Activated T-cell treated with anti-CD3 and anti-CD28 coated beads for 1 hour (primary cell): ENCODE measurements at places on chromosomes 16 and 17.
A peak's percentile ranks its signal among the peaks of the same experiment; 100 is the strongest.

DNA sequence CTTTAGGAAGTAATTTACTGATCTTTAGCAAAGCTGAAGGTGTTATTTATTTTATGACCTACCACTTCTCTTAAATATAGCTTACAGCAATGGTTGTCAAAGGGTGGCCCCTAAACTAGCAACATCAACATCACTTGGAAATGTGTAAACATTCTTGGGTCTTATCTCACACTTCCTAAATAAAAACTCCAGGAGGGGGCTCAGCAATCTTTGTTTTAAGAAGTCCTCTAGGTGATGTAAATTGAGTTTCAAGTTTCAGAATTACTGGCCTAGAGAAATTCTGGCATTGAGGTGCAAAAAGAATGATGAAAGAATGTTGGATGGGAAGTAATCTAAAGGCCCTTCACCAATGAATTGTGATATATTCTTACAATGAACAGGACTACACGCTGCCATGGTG lies 142.3 kb downstream of the HS3ST4 start:
- DNase-seq, result no peak

GRCh38 chr17:44766409-44767038 lies 7.7 kb downstream of the ADAM11 start:
- no peak for DNase-seq

DNA sequence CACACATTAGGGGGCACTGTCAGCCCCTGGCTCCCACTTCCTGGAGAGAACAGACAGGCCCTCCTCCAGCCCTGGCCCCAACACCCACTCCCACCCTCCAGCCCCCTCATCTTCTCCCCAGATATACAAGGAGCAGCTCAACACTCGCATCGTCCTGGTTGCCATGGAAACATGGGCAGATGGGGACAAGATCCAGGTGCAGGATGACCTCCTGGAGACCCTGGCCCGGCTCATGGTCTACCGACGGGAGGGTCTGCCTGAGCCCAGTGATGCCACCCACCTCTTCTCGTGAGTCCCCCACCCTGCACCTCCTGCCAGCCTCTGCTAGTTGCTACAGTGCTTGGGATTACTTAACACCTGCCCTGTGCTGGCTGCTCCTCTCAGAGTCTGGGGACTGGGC lies 14.4 kb downstream of the ADAM11 start:
- no peak for DNase-seq

DNA sequence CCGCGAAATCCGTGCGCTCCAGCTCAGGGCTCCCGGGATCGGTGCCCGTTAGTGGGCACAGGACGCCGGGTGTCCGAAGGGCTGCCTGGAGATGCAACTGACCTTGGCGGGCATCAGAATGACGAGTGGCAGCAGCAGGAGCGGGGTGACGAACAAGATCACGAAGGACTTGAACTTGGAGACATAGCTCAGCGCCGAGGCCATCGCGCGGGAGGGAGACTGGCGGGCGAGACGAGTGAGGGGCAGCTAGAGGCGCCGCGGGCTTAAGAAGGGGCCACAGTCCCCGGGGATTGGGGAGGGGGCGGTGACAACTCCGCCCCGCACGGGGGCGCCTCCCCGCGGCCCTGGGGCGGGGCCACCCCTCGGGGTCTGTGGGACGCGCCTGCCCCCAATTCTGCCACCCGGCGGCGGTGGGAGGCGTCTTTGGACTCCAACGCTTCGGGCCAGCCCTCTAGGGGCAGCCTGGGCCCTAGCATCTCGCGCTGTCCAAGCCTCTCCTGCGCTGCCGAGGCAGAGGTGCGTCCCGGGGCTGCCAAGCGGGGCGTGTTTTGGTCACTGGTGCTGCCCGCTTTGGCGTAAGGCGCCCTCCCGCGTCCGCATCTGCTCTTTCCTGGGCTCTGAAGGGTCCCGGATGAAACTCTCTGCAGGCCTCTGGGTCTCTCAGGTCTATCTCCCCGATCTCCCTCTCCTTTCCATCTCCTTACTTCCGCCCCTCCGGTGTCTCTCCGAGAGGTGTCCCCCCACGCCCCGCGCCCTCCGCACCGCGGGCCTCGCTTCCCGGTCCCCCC lies at the start of gene SLC13A5:
Gene SLC13A5 (minus strand): TSS at position 240 of the 788 bp plus-strand sequence. CDS start 36 bp downstream, at position 204.
- peak; percentile 7 for DNase-seq

DNA sequence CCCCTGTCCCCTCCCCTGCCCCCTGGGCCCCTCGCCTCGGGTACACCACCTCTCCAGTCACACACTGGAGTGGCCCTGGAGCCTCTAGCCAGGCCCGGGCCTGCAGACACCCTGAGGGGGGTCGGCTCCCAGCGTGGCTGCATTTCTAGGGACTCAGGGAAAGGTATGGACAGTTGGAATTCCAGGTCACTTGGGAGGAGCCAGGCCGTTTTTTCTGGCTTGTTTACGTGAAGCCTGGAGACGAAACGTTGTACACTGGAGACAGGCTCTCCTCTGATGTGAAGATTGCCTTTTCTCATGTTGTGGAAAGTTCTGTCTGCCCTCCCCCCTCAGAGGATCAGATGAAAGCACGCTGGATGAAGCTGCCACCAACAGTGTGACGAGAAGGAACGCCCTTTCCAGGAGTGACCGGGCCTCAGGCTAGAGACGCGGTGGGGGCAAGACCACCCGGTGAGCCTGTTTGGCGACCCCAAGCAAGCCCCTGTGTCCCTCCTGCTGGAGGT lies 4.0 kb upstream of the PPP1R27 start:
- no peak for DNase-seq

GRCh38 chr16:75251280-75252048 lies at the start of gene BCAR1:
Gene BCAR1 (minus strand): TSS chr16:75251624. CDS start chr16:75251482, 142 bp downstream.
- no peak for DNase-seq

DNA sequence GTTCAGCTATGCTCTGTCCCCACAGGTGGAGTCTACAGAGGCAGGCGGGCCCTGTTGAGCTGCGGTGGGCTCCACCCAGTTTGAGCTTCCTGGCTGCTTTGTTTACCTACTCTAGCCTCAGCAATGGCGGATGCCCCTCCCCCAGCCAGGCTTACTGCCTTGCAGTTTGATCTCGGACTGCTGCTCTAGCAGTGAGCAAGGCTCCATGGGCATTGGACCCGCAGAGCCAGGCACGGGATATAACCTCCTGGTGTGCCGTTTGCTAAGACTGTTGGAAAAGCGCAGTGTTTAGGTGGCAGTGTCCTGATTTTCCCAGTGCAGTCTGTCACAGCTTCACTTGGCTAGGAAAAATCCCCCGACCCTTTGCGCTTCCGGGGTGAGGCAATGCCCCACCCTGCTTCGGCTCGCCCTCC lies 89.1 kb downstream of the BCAS3 start:
- DNase-seq, result no peak
